ENCODE measurements at places on chromosomes 1 and 21.

DNA sequence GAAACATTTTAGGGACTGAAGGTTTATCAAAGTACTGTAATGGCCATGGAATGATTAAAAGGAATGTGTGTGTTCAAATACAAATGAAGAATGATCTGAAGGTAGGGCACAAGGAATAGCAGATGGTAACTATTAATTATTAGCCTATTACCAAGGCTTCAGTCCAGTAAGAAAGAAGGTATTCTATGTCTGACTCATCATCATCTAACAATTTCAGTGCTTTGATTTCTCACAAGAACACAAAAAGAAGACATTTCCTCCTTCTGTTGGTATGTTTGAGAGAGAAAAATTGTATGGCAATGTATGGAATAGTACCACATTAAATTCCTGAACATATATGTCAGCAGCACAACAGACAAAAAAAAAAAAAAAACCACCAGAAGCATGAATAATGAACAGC is 57.5 kb downstream of the TYW3 start:
- DNase-seq: no peak

DNA sequence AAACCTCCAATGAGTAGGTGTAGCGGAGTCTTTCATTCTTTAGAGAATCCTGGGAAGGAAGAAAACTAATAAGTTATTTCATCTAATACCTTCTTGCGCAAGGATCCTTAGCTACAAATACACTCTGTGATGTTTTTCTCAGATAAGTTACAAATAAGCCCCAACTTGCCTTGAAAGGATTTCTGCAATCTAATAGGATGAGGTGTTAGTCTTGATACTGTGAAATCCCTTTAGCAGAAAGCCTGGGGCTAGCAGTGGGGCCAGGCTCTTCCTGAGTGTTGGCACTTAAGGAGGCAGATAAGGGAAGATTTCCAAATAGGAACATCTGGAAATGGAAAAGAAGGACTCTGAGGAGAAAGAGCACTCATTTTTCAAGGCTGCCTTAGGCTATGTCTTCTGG is 168.0 kb upstream of the DAB1 start:
- no peak for DNase-seq

GRCh38 chr1:40703316-40703715 is 11.8 kb downstream of the NFYC start:
- no peak for DNase-seq

DNA sequence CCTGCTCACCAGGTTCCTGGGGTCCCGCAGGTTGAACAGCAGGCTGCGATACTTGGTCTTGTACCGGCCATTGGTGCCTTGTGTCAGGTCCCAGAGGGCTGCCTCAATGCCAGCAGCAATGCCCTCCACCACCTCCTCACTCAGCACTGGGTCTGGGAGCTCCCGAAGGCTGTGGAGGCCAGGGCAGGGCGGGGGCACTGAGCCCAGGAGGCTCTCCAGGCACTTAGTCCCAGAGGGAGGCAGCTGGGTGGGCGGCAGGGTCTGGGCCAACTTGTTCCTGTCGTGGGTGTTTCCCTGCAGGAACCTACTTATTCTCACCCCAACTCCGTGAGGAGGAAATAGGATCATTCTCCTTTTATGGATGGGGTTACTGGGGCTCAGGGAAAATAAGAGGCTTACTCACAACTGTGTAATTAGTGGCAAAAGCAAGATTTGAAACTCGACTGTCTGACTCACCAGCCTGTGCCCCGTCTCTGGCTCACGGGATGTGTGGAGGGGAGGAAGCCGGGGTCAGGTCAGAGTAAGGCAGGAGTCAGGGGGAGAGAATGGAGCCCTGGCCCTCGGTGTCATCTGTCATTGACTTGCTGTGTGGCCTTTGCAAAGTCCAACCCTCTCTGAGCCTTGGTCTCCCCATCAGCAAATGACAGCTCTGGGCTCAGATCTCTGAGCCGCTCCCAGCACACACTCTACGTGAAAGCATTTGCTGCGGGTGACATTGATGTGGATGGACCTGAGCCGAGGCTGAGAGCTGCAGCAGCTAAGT is 17.2 kb downstream of the SPOCD1 start:
- DNase-seq: no peak

DNA sequence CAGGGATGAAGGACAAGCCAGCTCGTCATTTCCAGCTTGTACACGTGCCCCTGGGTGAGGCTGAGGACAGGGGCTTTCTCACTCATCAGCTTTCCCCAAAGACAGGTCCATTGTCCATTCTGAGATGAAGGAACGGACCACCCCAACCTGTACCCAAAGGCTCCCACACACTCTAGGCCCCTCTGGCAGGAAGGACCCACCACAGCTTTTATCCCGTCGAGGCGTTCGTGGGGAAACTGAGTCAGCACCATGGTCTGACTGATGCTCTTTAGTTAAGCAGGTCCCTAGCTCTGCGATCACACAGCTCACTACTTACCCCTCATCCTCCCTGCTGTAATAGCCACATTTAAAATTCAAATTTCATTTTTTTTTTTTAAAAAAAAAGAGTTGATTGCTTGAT is 117.3 kb downstream of the AJAP1 start:
- DNase-seq: no peak

- DNase-seq: no peak
Observed at GRCh38 chr1:201405484-201405831, 6.3 kb upstream of the LAD1 start.

All from stimulated activated CD8-positive, alpha-beta memory T cell treated with anti-CD3 and anti-CD28 coated beads, Interleukin-7, amount 100 ng/mL, for 1 hour (primary cell).